ENCODE measurements at places on chromosomes 6 and 20. TPM values are rescaled to one million over a fixed set of nuclear protein-coding genes. Genes with fewer than 3 reads are reported as not detected.

GRCh38 chr6:34393191-34393965, 909 bp upstream of the NUDT3 start:
- DNase-seq: no peak

DNA sequence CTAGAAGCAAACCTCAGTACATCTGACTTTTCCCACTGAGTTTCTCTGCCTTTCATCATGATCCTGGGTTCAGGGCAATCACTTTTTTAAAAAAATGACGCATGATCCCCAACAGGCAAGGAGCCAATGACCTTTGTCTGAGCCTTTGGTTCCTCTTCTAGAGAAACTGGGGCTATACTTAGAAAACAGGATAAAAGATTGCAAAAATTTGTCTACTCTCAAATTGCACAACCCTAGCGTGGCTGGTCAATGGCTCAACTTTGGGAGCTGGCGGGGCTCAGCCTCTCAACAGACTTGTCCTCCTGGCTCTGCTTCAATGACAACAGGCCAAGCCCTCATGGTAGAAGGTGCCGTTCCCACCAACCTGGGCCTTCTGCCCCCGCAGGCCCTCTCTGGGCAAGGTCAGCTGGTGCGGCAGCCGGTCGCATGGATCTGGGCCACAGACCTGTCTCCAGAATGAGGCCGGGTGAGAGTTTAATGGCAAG, 48.7 kb downstream of the PDYN start:
- no peak for DNase-seq

The C6orf58 gene
- not detected for total RNA-seq

DNA sequence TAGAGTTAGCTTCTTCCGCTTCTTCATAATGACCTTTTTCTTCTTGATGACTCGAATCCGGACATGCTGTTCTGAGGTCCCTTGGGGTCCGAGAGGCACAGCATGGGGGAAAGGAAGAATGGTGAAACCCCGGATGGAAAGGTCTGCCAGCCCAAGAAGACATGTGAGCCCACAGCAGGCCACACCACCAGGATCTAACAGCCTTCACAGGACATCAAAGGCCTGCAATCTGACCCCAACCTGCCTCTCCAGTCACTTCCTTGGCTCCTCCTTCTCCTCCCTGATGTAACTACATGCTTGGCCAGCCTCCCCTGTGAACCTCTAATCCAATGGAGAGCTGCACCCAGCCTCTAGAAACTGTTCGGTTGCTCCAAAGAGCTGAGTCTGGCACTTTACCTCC, 1.6 kb downstream of the CPXM1 start:
- DNase-seq: no peak

DNA sequence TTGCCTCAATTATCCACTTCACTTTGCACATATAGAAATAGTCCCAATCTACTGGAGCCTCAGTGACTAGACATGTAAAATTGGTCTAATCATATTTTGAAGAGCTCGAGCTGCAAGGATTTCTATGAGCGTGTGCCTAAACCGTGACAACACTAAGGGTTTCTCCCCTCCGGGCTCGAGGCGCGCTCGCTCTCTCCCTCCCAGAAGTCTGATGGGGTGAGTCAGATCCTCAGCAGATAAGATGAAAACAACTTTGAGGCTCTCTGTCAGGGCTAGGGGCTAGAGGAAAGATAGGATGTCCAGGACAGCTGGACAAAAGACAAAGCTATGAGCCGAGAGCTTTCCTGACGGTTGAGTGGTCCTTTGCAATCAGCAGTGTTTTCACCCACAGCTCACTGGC, 16.8 kb downstream of the GNAS-AS1 start:
- no peak for DNase-seq

GRCh38 chr6:51382847-51383246, 564.2 kb downstream of the TFAP2B start:
- no peak for DNase-seq

- DNase-seq: no peak
These were observed 149.9 kb upstream of the UST start for GRCh38 chr6:148596891-148597455.

- no peak for DNase-seq
These were observed 39.6 kb upstream of the NOX3 start for GRCh38 chr6:155495011-155495768.

- no peak for DNase-seq
These were observed 45.4 kb downstream of the CDS2 start for GRCh38 chr20:5172167-5172601.

DNA sequence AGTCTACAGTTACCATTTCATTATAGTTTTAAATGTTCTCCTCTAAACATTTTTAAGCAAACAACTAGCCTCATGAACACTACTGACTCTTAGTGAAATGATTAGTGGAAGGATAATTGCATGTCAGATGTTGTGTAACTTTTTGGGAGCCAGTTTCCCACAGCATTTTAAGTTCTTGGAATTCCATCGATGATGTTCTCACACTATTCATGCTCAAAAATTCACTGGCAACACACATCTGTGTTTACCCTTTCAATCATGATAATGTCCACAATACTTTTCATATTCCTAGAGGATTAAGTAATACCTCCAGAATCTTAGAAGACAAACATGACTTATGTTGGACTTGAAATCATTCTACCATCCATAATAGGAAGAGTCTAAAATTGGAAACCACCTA, 678.1 kb upstream of the ID4 start:
- DNase-seq: no peak

The MAS1 gene
- not detected for total RNA-seq

DNA sequence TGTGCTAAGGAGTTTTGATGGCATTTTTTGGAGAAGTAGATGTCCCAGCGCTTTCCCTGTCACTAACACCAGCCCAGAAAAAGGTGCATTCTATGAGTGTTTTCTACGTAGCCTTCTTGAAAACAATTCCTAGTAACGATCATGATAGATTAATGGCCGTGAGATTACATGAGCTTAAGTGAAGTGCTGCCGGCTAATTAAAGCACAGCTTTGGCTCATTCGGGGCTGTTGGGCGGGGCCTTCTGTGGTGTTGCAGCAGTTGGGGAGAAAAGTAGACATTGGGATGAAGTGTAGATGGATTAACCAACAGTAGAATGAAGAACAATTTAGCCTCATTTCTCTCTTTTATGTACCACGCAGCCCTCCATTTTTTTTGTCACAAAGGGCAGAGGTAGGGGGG, 20.8 kb upstream of the TRAF3IP2 start:
- no peak for DNase-seq

DNA sequence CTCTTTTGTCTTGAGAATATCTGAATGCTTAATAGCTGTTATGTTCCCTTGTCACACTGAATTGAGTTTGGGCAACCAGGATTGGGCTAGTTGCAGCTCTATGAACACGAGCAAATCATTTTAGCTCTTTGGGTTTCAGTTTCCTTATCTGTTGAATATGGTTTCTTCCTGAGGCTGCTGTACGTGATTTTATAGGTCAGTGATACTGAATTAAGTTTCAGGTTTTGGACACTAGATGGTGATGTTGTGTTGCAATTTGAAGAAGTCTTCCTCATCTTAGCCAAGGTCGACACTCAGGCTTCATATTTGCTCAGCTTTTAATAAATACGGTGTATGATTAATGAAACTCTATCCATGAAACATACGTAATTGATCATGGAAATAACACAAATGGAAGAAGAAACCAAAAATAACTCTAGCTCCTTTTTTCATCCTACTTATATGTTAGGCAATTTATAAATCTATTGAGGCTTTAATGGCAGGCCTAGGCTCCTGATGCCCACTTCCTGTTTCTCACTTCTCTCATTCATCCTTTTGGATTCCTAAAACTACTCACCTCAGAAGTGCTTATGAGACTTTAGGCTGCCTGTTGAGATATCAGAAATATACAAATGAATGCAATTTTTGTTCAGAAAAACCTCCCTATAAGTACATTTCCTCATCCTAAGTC, 354.1 kb upstream of the MAP3K7 start:
- DNase-seq: no peak

GRCh38 chr6:78611886-78612480, 255.4 kb upstream of the IRAK1BP1 start:
- no peak for DNase-seq

Data from esophagus muscularis mucosa (tissue), 4 donors.